ENCODE measurements at places on chromosomes 5 and 9.

GRCh38 chr9:21281275-21281674, 23.8 kb downstream of the IFNA5 start:
- DNase-seq = no peak

- DNase-seq = no peak
Measured at GRCh38 chr5:74334762-74335384, 305.7 kb downstream of the ENC1 start.

DNA sequence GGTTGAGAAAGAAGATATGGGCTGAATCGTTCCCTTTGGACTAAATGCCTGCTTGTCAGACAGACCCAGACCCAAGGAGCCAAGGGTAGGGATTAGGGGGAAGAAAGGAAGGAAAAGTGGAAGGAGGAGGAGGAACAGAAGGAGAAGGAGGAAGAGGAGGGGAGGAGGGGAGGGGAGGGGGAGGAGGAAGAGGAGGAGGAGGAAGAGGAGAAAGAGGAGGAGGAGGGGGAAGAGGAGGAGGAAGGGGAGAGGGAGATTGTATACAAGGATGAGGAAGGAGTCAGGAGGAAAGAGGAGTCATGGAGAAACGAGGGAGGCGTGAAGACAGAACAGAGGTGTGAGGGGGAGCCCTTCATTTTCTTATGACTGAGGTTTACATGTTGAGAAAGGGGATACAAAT, 46.9 kb upstream of the DNAH5 start:
- DNase-seq = no peak

DNA sequence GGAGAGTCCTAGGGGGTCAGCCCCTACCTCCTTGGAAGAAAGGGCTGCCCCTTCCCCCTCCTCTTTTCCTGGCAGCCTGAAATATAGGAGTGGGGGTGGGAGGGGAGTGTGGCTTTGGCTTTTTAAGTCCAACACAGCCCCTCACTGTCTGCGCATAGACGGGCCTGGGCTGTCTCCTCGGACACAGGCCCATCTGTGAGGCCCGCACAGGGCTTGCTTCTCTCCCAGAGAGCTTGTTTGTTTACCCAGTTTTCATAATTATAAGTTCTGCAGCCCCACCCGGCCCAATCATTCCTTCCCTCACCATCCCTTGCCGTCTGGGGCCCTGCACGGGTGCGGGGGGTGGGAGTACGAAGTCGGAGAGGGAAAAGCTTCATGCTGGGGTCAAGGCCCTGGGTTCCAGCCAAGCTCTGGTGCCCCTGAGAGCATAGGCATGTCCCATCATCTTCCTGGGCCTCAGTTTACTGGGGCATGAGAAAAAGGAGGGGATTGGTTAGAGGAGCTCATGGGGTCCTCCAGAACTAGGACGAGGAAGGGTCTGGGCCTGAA, 54.0 kb upstream of the STXBP1 start:
- DNase-seq = no peak

DNA sequence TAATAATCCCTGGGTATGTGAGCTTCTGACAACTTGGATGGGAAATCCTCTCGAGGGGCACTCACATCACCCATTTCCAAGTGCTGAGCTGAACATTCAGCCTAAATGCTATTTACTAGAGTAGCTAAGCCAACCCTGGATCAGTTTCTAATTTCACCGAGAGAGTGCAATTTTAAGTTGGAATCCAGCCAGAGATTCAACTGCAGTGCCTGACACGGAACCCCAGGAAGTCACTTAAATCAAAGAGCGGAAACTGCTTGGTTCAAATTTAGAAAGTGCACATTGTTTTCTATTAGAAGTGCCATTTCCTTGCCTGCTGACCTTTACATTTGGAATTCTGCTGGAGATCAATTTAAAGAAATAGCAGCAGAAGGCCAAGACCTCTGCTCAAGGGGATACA, 8.8 kb downstream of the SPRY4 start:
- DNase-seq = no peak

DNA sequence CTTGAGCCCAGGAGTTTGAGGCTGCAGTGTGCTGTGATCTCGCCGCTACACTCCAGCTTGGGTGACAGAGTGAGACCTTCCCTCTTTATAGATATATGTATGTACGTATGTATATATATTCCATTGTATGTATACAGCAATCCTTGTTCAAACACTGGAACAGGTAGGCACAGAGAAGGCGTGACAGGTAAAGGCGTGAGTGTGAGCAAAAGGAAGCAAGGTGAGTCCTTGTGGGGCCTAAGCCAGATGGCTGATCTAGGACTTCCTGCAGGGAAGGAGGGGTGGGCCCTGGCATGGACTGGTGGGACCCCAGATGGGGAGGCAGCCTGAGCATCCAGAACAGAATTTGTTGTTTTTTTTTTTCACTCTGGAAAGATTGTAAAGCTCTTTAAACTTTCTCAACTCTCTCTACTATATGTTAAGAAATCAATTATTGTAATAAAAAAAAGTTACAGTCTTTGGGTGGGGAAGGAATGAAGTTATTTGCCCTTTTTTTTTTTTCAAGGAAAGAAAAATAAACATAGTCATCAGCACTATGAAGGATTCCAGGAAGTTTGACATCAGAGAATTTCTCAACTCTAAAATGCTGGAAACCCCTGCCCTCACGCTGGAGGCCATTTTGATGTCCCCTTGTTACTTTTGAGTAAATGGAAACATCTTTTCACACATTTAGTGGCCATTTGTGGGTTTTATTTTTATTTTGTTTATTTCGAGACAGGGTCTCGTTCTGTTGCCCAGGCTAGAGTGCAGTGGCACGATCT, 38.9 kb upstream of the STXBP1 start:
- peak; percentile 48 for DNase-seq

- no peak for DNase-seq
Measured at GRCh38 chr5:157546456-157547100, 29.0 kb downstream of the ADAM19 start.

DNA sequence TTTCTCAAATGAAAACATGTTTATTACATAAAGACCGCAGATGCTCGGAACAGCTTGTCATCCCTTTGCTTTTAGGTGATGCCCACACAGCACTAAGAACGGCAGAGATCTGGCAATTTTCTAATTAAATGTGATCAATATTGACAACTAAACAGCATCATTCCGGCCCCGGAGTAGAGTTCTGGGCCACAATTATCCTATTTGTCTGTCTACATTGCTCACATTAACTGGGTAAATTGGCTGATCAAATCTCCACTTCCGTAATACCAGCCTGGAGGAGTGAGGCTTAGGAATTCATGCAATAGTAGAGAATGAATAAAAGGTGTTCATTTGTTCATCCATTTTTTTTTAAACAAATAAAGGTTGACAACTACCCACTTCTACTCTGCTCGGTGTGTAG, 245.1 kb upstream of the C9orf72 start:
- DNase-seq = no peak

GRCh38 chr5:96243203-96243602, 189.8 kb downstream of the PCSK1 start:
- DNase-seq = no peak

DNA sequence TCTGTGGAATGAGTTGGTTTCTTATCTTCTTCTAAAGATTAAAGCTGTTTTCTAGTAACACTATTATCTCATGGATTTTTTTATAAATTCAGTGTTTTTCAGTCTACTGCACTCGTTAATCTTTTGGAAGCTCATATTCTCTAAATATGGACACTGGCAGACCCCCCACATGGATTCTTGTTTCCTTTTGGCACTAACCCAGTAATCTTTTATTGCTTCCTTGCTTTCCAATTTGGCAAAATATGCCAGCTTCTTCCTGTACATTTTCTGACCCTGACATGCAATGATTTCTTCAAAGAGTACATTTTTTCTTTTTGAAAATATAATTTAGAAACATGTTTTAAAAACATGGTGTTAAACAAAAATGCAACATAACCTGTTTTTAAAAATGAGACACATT, 474.2 kb upstream of the FTMT start:
- DNase-seq = no peak

DNA sequence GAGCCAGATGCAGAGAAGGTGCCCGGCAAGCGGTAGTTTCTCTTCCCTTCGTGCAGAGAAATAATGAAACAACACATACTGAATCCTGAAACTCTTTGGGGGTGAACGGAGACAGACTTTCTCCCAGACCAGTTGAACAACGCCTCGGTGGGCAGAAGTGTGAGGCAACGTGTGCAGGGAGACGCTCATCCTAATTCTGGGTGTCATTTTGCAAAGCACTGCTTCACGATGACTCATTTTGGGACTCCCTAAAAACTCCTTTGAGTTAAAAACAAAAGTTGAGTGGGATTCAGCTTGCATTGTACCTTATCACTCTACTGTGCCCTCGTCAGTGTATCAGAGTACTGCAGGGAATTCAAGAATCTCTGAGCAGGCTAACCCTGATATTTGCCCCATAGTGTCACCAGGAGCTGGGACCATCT, 3.5 kb upstream of the NEK6 start:
- DNase-seq = no peak

GRCh38 chr5:72246954-72247442, 73.0 kb downstream of the MRPS27 start:
- DNase-seq = no peak

- no peak for DNase-seq
Measured at GRCh38 chr9:19967888-19968459, 179.1 kb upstream of the SLC24A2 start.

GRCh38 chr9:117796681-117797080, 92.5 kb downstream of the TLR4 start:
- no peak for DNase-seq

- no peak for DNase-seq
Measured at GRCh38 chr9:125815568-125815967, 68.4 kb downstream of the PBX3 start.

DNA sequence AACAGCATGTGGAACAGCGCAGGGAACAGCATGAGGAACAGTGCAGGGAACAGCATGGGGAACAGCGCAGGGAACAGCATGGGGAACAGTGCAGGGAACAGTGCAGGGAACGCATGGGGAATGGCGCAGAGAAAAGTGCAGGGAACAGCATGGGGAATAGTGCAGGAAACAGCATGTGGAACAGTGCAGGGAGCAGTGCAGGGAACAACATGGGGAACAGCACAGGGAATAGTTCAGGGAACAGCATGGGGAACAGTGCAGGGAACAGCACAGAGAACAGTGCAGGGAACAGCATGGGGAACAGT, 2.0 kb downstream of the LCN8 start:
- DNase-seq = no peak

DNA sequence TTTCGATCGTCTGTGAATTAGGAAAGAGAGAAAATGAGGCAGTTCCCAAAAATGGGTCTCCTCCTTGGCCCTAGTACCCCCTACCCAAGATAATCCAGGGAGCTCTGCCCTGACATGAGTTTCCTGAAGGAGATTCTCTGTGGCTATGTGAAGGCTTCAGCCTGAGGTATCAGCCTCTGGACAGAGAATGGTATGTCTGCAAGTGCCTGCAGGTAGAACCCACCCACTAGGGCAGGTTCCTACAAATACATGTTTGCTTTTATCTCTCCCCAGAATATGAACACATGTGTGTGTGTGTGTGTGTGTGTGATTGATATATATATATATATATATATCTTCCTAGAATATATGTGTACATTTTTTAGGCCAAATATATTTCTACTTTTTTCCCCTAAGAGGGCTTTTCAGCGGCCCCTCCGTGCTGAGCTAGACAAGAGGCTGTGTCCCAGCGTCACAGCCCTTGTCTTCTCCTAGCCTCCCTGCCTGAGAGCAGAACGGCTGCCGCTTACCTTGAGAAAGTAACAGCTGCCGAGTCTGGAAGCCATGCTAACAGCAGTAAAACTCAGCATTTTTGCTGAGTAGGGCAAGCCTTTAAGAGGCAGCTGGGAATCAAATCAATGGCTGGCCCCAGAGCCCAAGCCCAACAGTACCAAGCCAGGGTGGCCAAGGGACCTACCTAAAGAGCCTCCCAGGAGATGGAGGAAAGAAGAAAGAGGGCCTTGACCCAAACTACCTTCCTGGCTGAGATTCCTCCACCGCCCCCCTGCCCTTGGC, 2.1 kb downstream of the BRINP1 start:
- DNase-seq = no peak

GRCh38 chr5:153447534-153447933, 42.9 kb upstream of the GRIA1 start:
- no peak for DNase-seq

GRCh38 chr5:10023494-10023893, 226.2 kb downstream of the ATPSCKMT start:
- no peak for DNase-seq

- no peak for DNase-seq
Measured at GRCh38 chr9:7316166-7316795, 483.3 kb downstream of the DMAC1 start.

DNA sequence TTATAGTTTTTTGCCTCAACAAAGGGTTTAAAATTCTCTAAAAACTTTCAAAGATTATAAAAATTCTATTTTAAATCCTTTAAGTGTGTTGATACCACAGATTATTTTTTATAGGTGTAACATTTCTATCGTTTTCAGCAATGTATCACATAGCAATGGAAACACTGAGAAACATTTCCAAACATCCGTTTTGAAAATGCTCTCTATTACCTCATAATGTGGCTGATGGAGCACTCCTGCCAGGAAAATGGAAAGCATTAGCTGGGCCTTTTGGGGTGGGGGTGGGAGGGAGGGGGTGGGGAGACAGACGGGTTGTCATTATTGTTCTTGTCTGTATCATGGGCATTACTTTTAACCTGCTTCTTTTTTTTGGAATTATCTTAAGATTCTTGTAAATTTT, 516.5 kb downstream of the ACTL7B start:
- no peak for DNase-seq

- peak; percentile 96 for DNase-seq
Measured at GRCh38 chr9:127336506-127337352, 60.2 kb upstream of the SLC2A8 start.

GRCh38 chr9:86721843-86722705, 225.2 kb downstream of the GAS1 start:
- DNase-seq = peak; percentile 89

GRCh38 chr9:124449381-124450151, 685 bp upstream of the ADGRD2 start:
- no peak for DNase-seq

- no peak for DNase-seq
Measured at GRCh38 chr9:132797861-132798659, 80.0 kb downstream of the AK8 start.

DNA sequence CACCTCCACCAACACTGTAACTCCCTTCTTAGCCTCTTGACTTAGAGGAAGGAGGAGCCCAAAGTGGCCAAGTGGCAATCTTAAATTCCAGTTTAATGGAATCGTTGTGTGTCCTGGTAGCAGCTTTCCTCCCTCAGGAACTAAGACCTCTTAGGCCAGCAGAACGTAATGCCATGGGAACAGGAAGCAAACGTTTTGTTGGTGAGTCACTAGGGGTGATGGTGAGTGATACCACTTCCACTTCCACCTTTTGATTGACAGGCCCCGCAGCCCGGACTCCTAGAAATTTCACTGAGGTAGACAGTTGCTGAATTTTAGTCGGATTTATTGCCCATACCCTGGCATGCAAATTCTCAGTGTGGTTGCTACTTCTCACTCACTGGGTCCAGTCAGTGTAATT, 94.2 kb upstream of the FBN2 start:
- no peak for DNase-seq

DNA sequence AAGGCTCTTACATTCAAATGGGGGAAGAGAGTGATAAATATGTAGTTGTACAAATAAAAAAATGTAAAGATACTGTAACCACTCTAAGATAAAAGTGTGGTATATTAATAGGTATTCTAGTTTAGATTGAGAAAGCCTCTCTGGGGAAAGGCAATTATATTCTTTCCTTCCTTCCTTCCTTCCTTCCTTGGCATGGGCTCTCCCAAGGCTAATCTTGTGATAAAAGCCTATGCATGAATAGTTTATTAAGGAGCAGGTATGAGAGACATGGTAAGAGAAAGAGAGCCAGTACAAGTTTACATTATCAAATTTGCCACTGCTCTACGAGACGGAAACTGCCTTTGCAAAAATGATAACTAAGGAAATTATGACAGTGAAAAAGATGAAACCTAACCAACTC, 588.8 kb downstream of the PRELID2 start:
- no peak for DNase-seq

Measured in HS-5 (cell line).